H7 (cell line): ENCODE measurements at places on chromosomes 3 and 15.

GRCh38 chr3:116841003-116841735 lies 131.6 kb downstream of the TUSC7 start:
- DNase-seq = no peak

- DNase-seq = no peak
Observed at GRCh38 chr3:43236008-43236407, 50.3 kb upstream of the SNRK start.

- peak; percentile 47 for DNase-seq
Observed at GRCh38 chr3:193944518-193944884, 191.4 kb upstream of the HES1 start.

DNA sequence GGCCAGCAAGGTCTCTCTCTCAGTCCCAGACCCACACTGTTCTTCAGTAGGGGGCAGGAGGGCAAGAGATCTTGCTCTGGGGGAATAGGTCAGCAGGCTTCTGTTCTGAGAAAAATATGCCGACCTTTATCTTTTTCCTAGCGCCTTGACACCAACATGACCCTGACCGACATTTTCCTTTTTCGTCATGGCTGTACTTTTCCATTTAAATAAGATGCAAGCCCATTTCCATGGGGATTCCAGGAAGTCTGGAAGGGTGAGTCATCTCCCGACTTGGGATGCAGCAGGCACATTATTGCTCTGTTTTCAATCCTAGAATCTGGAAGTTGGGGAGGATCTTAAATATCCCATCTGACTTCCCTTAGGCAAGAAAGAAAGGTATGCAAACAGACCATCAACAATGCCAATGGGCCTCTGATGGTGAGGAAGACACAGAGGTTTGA lies 261.5 kb upstream of the LRTM1 start:
- no peak for DNase-seq

- no peak for DNase-seq
Observed at GRCh38 chr3:72768481-72768880, 79.8 kb downstream of the SHQ1 start.

DNA sequence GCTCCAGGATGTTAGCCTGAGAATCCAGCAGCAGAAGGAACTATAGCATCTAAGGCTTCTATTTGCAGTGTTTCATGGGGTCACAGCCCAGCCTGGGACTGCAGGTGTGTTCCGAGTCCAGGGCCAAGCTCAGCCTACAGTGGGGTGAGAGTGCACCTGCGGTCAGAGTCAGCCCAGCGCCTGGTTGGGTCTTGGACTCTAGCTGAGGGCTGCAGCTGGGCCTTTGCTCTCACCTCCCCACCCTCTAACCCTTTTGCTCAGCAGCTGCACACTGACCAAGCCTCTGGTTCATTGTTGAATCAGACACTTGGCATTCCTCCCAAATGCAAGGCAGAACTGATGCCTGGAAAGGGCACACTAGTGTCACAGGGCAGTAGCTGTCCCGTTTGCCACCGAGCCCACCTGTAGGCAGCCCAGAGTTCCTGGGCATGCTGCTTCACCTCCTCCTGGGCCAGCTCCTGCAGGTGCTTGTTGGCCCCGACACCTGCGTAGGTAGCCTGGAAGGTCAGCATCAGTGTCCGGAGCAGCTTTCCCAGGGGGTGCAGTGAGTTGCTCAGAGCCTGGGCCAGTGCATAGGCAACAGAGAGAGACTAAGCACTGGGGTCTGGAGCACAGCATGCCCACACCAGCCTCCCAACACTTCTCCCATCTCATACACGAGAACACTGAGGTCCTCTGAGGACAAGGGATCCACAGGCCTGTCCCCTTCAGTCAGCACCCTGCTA lies 17.5 kb downstream of the ALS2CL start:
- DNase-seq = no peak

DNA sequence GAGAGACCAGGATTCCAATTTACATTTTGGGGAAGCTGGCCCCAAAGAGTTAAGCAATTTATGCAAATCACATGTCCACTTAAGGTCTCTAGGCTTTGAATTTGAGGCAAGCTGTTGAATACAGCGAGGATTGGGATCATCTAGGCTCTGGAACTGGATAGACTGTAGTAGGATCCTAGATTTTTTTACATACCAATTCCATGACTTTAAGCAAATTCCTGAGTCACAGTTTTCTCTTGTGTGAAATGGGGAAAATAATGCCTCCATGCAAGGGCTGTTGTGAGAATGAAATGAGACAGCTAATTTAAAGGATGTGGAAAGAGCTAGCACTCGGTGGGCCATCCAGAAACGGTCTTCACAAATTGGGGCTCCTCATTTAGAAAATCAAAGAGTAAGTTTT lies 103.4 kb downstream of the MINAR1 start:
- DNase-seq = no peak

DNA sequence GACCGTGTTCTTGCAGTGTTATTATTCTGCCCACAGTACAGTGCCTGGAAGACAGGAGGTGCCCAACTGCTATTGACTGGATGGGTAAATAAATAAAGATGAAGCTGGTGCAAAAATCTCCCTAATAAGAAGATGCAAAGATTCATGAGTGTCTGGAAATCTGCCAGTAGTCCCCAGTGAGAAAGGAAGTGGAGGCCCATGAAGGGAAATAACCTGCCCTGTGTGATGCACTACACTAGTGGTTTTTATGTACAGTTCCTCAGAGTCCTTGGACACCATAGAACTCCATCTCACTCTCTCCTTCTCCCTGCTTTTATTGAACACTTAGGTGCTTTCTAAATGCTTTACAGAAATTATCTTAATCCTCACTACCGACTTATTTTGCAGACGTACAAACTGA lies 8.3 kb upstream of the SUCLG2 start:
- DNase-seq = no peak

DNA sequence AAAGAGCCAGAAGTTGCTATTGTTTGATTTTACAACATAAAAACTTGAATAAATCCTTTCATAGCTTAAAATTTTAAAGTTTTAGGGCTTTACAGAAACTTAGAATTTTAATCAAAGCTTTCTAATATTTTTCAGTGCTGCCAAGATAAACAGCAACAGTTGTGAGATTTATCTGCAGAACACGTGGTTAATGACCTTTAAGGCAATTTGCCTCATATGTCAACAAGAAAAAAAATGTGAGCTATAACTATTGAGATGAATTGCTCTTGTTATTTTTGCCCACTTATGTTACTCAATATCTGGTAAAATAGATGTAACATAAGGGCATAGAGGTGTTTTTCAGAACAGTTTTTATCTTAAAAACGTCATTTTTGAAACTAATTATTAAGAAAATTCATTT lies 96.7 kb upstream of the NECTIN3 start:
- no peak for DNase-seq

- no peak for DNase-seq
Observed at GRCh38 chr3:153343988-153344782, 182.2 kb downstream of the RAP2B start.

DNA sequence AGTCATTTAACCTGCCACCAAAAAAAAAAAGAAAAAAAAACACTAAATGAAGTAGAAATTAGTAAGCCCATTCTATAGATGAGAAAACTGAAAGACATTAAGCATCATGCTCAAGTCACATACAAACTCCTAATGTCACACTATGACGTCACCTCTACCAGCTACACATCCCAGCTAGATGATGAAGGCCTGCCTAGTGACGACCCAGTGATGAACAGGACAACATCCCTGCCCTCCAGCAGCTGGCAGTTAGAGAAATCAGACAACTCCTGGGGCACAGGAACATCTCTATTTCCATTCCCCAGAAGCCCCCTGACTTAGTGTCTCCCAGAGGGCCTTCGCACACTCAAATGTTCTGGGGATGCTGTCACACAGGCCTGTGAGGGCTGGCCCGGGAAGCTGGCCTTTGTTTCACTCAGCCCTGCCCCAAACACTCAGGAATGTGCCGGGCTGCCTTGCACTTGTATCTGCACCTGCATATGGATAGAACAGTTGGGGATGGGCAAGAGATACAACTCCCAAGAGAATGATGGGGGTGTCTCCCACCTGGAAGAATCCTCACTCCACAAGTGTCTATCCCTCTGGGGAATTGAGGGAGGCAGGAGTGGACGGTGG lies 7.0 kb upstream of the HAPLN3 start:
- DNase-seq = peak; percentile 7

GRCh38 chr3:13122081-13123012 lies 49.1 kb upstream of the IQSEC1 start:
- DNase-seq = no peak

DNA sequence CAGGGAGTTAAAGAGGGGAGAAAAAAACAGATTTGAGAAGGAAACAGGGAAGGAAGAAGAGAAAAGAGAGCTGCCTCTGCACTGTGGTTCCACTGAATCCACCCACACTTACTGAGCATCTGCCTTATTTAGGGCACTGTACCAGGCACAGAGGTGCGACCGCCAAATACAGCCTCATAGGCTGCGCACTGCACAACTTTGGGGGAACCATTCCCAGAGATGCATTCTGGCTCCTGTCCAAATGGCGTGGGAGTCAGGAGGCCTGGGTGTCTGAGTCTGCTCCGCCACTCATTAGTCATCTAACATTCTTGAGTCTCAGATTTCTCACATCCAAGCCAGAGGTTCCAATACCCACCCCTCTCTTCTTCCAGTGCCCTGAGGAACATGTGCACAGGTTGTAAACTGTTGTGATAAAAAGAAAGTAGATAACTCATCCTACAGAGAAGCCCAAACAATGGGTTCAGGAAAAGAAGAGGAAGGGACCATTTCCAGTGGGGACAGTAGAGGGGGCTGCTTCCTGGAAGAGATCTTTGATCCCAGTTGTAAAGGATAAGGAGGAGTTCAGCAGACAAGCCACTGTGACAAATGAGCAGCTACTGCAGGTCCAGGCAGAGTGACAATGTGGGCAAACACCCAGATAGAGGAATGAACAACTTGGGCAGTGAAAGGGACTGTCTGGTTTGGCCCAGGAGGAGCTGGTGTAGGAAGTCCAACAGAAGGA lies 254.6 kb downstream of the UACA start:
- no peak for DNase-seq

DNA sequence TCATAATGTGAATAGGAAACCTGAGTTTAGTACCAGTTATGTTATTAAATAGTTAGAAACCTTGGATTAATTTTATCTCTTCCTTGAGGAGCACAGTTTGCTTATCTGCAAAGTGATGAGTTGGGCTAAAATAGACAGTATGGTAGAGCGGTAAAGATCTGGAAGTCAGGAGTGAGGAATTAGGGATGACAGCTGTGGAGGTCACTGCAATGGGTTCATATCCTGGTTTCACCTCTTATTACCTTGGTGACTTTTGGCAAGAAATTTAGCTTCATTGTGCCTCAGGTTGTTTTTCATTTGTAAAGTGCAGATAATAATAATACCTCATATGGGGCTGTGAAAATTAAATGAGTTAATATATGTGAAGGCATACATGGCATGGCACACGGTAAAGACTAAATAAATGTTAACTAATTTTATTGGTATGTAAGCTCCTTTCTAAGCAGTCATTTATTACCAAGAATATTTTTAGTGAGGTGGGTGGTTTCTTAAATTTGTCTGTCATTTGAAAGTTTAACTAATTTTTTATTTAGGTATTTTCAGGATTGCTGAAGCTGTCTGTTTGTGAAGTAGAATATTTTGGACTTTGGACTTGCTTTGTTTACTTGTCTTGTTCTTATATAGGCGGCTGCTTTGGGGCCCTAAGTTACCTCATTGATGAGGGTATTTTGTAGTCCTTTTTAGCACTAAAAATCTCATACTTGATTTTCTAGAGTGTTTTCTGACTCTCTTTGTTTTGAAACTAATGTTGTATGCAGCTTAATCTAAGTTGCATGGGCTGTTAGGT lies 41.8 kb downstream of the SLMAP start:
- DNase-seq = no peak

- peak; percentile 82 for DNase-seq
Observed at GRCh38 chr15:66698318-66698961, 3.6 kb upstream of the SMAD6 start.

DNA sequence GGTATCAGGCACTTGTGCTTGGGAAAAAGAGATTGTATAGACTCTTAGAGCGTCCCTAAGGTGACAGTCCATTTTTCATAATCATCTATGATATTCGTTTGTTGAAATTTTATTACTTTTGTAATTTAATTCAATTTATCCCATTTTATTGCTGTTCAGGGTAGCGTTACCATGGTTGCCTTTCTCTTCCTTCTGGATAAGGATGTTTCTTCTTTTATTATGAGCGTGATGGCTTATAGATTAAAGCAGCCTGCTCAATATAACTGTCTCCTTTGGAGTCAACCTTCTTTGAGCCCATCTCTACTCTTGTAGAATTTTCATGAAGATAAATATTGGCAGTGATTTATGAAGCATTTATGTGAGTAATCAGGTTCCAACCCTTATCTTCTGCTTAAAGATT lies 182.0 kb downstream of the LRTM1 start:
- DNase-seq = no peak

DNA sequence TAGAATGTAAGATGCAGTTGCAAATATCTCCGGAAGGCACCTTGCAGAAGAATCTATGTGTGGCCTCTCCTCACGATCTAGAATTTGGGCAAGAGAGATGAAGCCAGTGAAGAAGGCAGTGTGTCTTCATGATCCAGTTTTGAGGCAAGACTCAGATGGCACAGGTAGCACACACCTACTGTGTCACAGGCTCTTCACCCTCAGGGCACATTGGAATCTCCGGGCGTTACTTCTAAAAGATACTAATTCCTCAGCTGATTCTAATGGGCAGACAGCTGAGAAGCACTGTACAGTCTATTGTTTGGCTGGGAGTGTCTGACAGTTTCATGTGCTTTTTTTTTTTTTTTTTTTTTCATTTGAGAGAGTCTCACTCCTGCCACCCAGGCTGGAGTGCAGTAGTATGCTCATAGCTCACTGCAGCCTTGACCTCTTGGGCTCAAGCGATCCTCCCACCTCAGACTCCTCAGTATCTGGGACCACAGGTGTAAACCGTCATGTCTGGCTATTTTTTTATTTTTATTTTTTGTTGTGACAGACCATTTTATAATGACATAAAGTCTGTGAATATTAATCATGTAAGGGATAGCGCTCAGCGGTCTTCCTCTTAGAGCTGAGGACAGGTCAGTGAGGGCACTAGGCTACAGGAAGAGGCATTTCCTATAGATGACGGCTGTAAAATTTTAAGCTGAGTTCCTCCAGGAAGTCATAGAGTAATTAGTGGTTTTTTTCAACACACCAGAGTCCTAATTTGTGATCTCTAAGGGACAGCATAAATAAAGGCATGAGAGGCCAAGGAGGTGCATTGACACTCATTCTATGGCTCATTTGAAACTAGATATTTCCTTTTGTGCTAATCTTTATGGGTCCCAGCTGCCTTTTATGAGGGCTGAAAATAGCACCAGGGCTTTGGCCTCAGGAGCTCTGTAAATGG lies 4.0 kb downstream of the C3orf52 start:
- no peak for DNase-seq

DNA sequence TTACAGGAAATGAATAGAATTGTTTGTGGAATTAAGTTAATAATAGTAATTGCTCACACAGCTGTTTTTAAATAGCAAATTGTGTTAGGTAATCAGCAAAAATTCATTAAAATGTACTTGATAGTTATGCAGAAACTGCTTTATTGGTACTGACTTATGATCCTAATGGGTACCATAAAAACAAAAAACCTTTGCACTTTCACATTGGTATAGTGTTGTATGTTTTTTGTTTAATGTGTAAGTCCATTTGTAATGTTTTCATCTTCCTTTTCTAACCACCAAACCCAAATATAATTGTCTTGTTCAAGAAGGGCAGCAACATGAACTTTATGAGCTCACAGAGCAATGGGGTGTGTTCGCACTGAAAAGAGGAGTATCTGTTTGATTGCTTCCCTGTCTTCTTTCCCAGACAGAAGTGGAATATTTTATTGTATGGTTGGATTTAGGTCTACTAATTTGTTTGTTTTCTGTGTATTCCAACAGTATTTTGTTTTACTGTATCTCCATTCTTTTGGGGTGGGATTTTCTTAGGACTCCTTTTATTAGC lies 135.8 kb downstream of the TCF12 start:
- DNase-seq = no peak

GRCh38 chr3:142105991-142106390 lies 43.4 kb downstream of the TFDP2 start:
- no peak for DNase-seq
